ENCODE measurements at places on chromosomes 6 and 20.

DNA sequence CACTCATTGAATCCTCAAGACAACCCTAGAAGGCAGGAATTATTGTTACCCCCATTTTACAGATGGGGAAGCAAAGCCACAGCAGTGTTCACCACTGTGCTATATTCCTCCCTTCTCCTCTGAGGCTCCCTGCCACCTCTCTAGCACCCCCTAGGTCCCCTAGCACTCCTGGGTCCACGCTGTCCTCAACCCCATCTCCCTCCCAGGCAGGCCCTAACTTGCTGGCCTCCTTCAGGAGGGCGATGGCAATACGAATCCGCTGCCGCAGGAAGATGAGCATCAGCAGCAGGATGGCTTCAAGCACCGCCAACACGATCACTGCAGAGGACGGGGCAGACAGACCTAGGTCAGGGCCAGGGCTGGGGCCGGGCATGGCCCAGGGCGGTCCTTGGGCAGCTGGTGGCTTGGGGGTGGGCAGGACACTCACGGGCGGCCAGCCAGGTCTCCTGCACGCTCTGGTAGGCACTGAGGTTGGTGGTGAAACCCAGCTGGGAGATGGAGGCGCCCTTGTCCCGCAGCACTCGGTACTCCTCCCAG is 7.8 kb upstream of the NEU1 start:
- DNase-seq: no peak

DNA sequence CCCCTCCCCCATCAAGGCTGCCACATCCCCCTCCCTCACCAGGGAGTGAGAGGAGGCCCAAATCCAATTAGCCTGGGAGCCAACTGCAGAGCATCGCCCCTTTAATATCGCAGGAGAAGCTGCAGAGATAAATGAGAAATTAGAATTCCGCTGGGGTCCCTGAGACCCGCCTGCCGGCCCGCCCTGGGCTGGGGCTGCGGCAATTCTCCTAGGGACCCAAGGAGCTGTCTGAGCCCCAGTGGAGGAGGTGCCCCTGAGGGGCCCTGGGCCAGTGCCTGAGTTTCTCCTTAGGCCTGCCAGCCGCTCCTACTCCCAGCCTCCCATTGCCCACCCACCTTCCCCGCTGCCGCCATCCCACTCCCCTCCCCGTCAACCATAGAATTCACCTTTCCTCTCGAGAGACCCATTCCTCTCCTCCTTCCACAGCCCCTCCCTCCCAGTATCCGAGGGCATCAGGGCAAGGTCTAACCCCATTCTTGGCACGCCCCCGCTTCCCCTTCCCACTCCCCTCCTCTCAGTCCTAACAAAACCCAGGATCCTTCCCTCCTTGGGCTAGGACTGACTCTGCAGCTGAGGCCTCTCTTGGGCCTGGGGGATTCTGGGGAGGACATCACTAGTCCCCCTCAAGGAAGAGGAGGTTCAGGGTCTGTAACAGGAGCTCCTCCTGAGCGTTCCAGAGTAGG is 20.0 kb upstream of the CDH22 start:
- no peak for DNase-seq

DNA sequence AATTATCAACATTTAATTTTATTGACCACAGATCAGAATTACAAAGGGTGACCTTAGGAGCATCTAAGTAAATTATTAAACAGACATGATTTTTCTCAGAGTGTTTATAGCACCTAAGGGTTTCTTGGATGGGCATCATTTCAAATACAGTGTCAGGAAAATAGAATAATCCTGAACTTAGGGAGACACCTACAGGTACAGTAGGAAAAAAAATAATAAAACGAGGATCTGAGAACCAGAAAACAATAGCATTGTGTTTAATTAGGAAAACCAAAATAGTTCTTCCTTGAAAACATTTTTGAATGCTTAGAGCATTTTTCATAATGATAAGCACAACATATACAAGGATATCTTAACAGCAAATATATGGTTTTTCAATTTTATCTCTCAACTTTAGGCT is 39.2 kb downstream of the MMUT start:
- DNase-seq: no peak

DNA sequence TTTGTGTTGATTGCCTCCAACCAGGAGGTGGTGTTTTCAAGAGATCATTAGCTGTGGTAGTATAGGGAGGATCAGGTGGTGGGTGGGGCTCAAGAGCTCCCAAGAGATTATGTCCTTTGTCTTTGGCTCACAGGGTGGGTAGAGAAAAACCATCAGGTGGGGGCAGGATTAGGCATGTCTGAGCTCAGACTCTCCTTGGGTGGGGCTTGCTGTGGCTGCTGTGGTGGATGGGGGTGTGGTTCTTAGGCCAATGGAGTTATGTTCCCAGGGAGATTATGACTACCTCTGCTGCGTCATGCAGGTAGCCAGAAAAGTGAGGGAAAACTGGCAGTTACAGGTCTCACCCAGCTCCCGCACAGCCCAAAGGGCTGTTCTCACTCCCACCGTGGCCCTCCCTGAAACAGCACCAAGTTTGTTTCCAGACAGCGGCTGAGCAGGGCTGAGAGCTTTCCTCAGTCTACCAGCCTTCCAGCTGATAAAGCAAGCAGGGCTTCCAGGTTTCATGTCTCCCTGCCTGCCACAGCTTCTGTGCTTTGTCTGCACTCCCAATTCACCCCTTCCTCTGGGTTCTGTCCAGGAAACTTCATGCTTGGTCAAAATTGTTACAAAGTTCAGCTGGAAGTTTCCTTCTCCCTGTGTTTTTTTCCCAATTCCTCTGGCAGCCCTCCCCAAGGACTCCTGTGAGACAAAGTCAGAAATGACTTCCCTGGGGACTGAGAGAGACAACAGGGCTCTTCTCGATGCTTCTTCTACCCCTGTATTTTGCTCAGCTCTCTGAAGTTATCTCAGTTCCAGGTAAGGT is 481.1 kb upstream of the MAN1A1 start:
- no peak for DNase-seq

GRCh38 chr20:44644230-44644617 is 7.3 kb downstream of the ADA start:
- DNase-seq: no peak

- DNase-seq: no peak
These were observed 11.4 kb upstream of the MDFI start for GRCh38 chr6:41626917-41627316.

DNA sequence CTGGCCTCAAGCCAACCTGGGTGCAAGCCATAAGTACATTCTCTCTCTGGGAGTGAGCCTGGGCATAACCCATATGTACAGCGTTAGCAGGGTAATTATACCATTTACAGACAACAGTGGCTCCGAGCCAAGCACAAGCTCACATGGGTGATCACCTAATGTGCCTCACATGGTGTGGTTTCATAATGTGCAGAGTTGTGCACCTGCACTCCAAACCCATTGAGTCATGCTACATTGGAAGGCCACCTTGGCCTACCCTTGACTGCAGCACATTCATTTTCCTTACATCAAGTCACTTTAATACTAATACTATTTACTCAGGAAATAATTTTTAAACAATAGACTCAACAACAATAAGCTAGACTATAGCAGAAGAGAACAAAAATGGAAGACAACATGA is 194.5 kb upstream of the PLN start:
- no peak for DNase-seq

DNA sequence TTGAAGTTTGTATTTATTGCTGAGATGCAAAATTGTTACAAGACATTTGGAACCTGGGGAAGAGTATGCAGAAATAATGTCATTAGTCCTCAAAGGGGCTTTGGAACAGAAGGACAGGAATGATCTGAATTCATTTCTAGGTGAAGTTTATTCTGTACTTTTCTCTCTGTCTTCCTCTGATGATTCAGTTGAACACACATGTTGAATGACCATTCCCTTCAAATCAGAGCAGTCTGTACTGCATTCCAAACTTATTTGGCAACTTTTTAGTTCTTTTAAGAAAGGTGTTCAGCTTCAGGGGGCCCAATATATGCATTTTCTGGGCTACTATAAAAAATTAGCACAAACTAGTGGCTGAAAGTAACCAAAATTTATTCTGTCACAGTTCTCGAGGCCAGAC is 213.9 kb upstream of the LAMP5 start:
- DNase-seq: no peak

GRCh38 chr6:149314325-149314905 is 3.1 kb upstream of the TAB2 start:
- DNase-seq: no peak

GRCh38 chr6:42963855-42964605 is 3.5 kb downstream of the GNMT start:
- peak; percentile 48 for DNase-seq

- no peak for DNase-seq
These were observed 631.1 kb upstream of the POU3F2 start for GRCh38 chr6:98203170-98203806.

DNA sequence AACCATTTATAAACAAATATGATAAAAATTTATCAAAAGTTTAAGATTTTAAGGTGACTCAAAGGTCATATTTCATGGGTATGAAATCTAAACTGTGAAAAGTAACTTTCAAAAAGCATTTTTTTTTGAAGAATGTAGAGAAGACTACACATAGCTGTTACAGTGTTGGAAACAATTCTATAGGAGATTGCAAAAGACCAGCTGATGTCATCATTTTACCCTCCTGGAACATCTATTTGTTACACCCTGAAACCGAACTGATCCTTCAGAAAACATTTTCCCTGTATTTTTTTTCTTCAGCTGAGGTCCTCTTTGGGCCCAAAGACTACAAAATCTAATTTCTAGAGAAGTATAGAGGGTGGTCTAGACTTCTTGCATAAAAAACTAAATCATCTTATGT is 297.5 kb upstream of the FERMT1 start:
- no peak for DNase-seq

GRCh38 chr6:122798099-122798641 is 9.1 kb downstream of the SMPDL3A start:
- DNase-seq: no peak

DNA sequence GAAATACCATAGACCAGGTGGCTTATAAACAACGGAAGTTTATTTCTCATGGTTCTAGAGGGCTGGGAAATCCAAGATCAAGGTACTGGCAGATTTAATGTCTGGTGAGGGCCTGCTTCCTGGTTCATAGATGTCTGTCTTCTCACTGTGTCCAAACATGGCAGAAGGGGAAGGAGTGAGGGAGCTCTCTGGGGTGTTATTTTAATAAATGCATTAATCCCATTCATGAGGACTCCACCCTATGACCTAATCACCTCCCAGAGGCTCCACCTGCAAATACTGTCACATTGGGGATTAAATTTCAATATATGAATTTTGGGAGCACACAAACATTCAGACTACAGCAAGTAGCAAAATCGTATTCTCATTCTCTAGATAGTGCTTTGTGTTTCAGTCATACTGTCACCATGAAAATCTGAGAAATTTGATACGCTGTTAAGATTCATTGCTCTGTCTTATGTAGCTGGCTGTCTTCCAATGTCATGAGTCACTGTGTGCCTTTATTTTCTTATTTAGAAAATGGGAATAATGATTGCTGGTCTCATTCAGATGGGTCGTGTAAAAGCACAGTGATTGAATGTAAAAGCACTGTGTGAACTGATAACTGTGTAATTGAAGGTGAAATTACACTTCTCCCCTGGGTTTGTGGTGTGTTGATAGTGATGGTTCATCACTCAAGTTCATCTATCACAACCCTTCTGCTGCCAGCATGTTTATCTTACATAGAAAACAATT is 8.9 kb upstream of the ERVFRD-1 start:
- DNase-seq: no peak

GRCh38 chr6:92608751-92609150 is 810.6 kb downstream of the EPHA7 start:
- no peak for DNase-seq

DNA sequence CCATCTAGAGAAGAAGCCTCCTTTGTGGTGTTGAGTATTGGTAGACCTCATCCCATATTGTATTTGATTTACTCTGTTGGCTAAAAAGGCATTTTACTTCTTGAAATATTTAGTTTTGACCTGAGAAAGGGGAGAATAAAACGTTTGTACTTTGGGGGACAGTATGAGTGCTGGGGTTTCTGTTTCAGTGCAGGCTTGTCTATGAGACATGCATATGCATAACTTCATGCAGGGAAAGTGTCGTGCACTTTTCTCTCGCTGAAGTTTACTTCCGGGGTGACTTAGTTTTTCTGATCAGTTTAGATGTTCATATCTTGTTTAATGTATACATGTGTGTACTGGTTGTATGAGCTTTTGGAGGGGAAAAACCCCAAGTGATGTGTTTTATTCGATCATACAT is 59.5 kb downstream of the UTRN start:
- peak; percentile 62 for DNase-seq

- peak; percentile 33 for DNase-seq
These were observed 56.4 kb downstream of the ADTRP start for GRCh38 chr6:11722220-11722619.

DNA sequence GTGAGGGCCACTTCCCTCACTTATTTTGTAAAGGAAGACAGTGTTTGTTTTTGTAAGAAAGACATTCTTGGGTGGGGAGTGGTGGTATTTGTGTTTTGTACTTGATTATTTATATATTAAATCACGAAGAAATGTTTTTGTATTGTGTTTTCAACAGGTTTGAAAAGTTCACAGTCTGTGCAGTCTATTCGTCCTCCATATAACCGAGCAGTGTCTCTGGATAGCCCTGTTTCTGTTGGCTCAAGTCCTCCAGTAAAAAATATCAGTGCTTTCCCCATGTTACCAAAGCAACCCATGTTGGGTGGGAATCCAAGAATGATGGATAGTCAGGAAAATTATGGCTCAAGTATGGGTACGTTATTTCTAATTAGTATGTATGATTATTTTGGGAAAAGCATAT is 137.2 kb downstream of the NCOA3 start:
- DNase-seq: no peak

DNA sequence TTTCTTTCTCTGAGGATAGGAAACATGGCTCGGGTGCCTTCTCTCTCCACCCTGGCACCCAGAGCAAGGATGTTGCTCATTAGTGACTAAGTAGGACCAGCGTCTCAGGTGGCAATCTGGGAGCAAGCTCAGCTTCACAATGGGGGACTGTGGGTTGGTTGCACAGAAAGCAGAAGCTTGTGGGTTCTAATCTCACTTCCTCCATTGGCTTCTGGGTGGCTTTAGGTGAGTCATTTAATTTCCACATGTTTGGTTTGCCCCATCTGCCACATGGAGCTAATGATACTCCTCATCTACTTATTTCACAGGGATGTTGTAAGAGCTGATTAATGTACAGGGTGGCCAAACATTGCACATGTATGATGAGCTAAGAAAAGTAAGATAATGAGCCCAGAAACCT is 54.8 kb upstream of the AKIRIN2 start:
- DNase-seq: peak; percentile 34

DNA sequence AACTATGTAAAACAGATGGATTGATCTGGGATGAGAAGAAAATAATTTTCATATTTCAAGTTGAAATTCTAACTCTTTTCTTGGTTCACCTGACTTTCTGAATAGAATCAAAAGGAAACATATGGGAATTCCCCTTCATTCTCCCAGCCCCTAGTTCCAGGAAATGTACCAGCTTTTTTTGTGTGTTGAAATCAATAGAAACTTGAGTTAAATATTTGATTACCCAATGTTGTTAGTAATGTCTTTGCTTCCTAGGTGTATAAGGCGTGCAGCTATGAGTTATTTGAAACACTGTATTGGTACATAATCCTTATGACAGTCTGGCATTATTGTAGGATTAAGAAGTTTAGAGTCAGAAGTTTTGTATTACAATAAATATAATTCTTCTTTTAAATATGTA is 21.5 kb downstream of the VNN2 start:
- no peak for DNase-seq

Data from CD4-positive, alpha-beta T cell treated with Interleukin-21 for 1 hour (primary cell).